NCI-H1105 (cell line): ENCODE measurements at places on chromosomes 2 and 18.

- DNase-seq: no peak
Observed at GRCh38 chr2:65388051-65388531, 44.3 kb downstream of the SPRED2 start.

DNA sequence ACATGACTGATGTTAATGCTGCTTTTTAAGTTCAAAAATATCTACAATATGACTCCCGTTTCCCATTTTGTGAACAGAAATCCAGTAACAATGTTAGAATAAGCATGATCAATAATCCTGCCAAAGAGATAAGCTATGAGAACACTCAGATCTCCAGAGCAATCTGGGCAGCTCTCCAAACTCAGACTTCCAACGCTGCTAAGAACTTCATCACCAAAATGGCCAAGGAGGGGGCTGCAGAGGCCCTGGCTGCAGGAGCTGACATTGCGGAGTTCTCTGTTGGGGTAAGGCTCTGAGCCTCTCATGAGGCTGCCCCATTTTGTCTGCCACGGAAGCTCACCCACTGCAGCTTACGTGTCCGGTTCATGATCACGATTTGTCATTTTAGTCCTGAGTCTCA is 68.4 kb downstream of the UGGT1 start:
- DNase-seq: no peak

DNA sequence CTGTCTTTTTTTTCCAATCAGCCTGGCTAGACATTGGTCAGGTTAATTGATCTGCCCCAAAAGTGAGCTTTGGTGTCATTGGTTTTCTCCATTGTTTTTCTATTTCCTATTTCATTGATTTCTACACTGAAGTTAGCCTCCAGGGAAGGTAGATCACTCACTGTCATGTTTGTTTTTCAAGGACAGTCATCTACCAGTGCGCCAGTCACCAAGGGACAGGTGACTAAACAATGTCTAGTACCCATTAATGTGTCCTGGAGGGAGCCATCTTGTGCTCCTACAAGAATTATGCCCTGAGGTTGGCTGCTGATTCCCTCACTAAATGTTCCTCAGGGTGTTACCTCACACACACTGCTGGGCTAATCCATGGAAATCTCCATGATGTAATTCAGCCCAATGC is 17.6 kb upstream of the USP40 start:
- DNase-seq: no peak

DNA sequence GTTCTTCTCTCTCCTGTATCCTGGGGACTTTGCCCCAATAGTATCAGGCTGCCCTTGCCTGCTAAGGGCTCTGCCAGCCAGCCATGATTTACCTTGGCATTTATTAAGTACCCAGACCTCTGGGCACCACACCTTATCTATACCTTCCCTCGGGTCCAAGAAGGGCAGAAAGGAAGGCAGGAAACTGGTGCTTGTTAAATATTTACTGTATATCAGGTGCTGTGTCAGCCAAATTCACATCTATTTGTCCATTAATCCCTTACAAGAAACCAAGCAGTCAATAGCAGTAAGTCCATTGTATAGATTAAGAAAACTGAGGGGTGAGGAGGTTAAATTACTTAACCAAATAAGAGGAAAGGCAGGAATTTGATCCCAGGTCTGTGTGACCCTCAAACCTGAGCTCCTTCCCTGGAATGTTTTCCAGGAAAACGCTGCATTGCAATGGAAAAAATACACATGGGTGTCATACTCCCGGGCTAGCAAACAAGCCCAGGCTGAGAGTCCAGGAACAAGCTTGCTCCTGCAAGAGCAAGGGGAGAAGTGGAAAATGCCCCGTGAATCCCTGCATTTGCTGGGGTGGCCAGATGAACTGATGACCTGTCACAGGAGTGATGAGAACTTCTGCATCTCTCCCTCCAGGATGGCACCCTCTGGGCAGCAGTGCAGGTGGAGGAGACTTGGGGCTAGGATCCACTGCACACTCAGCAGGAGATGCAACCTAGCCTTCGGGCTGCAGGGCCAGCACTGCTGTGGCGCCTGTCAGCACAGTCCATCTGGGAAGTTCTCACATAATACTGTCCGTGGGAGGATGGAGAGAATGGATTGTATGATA is 30.4 kb downstream of the CIB4 start:
- DNase-seq: no peak

- no peak for DNase-seq
Observed at GRCh38 chr18:55501982-55502710, 85.8 kb downstream of the TCF4 start.

GRCh38 chr2:233928594-233929351 is 11.6 kb downstream of the TRPM8 start:
- DNase-seq: no peak

DNA sequence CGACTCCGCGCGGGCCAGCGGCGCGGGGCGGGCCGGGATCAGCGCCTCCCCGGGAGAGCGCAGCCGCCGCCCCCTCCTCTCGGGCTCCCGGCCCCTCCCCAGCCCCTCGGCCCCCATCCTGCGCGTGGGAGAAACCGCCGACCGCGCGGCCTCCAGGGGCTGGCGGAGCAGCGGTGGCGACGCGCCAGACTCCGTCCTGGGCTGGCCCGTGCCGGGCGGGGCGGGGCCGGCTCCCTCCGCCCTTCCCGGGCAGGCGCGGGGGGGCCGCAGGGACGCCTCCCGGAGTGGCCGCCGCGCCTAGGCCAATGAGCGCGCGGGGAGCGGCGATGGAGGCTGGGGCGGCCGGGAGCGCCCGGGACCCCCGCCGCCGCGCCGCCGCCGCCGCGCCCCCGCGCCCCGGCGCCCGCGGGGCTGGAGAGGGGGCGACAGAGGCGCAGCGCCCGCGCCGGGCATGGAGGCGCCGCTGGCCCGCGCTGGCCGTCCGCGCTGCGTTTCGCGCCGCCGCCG is 49.1 kb downstream of the KCNIP3 start:
- no peak for DNase-seq

DNA sequence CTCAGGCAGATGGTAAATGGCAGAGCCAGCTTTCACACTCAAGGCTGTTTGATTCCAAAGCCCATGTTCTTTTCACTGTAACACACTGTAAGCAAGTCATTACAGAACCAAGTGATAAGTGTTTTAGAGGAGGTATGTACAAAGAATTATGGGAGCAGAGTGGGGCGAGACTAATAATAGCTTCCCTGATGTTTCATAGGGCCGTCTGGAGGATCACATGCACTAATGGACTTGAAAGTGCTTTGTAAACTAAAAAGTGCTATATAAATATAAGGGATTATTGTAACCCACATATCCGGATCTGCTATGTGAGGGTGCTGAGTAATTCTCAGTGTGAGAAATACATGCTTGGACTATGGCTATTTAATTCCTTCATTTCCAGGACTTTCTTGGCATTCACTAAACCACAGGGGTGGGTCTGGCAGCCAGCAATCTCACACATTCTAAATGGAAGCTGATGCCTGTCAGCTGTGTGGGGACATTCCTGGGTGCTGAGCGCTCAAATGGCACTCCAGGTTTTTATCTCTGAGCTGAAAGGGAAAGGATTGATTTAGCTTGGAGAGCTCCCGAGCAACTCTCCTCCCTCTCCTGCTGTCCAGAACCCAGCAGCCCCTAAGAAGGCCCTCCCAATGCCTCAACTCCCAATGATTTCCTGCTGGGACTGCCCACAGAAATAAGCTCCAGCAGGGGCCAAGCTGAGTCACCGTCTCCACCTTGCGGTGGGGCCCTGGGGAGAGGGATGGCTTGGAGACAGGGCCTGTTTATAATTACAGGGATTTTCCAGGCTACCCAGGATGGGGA is 222.8 kb downstream of the SOX11 start:
- DNase-seq: no peak

DNA sequence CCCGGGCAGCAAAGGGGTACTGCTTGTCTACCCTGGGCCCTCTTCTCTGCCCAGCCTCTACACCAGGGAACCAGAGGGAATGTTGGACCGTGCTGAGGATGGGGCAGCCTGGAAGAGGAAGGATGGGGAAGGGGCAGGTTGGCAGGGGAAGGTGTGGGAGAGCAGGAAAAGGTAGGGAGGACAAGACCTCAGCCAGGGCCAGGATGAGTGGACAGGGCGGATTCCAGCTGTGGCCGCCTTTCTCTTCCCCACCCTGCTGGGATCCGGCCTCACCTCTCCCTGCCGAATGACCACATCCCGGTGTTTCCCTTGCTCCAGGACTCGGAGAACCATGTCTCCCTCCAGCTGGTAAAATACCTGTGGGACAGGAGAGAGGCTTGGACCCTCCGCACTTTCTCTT is 8.9 kb downstream of the HAAO start:
- no peak for DNase-seq

GRCh38 chr2:190641469-190641868 is 7.4 kb upstream of the NAB1 start:
- DNase-seq: no peak

GRCh38 chr2:66531567-66531966 is 96.6 kb downstream of the MEIS1 start:
- DNase-seq: no peak
